ENCODE measurements at places on chromosomes 7 and 10. TPM values are rescaled to one million over a fixed set of nuclear protein-coding genes. Genes with fewer than 3 reads are reported as not detected.

- DNase-seq: peak; percentile 82
These were observed 37.6 kb downstream of the SGMS1 start for GRCh38 chr10:50585921-50586739.

MYOF gene
- total RNA-seq: 298 TPM

GRCh38 chr7:28984631-28985030 is 26.5 kb upstream of the TRIL start:
- peak; percentile 92 for DNase-seq

HTR5A gene
- not detected for total RNA-seq

DNA sequence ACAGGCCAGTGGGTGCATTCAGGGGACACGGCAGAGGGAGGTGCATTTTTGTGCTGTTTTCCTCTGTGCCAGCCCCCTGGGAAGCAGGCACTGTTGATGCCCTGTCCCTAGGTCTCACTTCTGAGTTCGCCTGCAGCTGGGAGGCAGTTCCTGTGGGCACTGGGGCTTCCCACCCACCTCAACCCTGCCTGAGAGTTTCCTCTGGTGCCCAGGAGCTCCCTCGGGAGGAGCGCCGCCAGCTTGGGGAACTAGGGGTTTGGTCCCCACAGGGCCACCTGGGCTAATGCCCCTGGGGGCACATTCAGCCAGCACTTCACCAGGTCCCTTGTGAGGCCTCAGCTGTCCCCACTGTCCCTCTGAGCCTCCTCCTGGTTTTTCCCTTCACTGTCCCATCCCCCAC is 178.2 kb upstream of the RHEB start:
- no peak for DNase-seq

- no peak for DNase-seq
These were observed 103.0 kb downstream of the COL26A1 start for GRCh38 chr7:101465576-101466196.

GIMAP5 gene
- total RNA-seq: not detected

DNA sequence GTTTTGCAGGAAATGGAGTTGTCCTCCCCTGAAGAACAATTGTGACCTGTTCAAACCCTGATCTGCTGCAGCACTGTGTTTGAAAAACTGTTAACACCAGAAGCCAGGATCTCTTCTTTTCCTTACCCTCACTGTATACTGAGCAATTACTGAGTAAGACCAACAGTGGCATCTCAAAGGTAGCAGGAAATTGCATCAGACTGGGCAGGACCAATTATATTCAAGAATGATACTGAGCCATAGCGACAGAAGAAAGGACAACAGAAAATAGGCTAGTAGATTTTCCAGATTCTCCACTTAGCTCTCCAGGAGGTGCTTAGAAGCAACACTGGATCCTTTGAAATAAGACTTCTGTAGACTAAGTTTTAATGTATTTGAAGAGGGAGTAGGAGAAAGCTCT is 57.4 kb upstream of the INHBA start:
- DNase-seq: no peak

- no peak for DNase-seq
These were observed 31.6 kb downstream of the CHAT start for GRCh38 chr10:49645417-49645816.

DNA sequence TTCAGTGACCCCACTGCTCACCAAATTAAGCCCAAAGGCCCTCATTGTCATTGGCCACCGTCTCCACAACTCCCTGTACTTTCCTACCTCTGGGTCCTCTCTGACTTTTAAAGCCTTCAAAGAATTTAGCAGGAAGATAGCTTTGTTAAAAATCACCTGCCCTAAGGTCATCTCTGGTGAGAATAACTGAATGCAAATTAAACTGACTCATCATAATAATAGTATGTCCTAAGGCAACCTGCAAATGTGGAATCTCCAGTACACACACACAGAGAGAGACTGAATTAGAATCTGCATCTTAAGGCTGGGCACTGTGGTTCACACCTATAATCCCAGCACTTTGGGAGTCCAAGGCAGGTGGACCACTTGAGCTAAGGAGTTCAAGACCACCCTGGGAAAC is 24.1 kb downstream of the OAT start:
- no peak for DNase-seq

DNA sequence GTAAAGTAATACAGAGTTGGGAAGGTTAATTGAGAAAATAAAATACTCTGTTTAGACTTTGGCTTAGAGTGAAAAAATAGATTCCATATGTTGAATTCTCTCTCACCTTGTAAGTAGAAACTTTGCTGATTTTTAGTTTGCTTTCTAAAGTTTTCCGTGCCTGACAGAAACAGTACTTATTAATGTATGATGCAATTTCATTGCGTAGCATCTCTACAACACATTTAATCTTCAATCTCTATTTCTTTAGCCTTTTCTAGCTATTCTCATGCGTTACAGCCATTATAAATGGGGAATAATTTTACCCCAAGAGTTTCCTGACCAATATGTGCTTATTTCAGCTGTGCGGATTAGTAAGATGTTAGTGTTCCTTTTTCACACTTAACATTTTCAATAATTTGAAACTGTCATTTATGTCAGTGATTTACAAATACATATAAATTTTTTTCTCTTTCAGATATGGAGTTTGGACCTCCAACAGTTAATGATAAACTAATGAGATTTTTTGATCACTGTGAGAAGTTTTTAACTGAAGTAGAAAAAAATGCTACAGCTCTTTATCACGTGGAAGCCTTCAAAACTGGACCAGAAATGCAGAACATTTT is 3.3 kb downstream of the MINPP1 start:
- DNase-seq: no peak

DNA sequence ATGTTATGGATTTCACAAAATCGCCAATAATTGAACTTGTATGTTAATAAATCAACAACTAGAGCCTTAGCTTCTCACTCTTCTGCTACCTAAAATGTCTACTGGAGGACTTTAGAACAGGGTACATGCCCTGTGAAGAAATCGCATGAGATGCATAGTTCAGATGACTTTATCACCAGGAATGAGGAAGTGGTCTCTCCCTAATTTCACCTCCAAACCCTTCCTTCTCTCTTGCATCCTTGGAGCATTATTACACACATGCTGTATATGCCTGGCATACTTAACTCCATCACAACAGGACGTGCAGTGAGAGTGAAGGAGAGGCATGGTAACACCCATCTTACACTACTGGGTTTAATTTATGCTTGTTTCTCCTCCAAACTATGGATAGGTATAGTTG is 27.8 kb downstream of the RHEB start:
- DNase-seq: peak; percentile 87

DNA sequence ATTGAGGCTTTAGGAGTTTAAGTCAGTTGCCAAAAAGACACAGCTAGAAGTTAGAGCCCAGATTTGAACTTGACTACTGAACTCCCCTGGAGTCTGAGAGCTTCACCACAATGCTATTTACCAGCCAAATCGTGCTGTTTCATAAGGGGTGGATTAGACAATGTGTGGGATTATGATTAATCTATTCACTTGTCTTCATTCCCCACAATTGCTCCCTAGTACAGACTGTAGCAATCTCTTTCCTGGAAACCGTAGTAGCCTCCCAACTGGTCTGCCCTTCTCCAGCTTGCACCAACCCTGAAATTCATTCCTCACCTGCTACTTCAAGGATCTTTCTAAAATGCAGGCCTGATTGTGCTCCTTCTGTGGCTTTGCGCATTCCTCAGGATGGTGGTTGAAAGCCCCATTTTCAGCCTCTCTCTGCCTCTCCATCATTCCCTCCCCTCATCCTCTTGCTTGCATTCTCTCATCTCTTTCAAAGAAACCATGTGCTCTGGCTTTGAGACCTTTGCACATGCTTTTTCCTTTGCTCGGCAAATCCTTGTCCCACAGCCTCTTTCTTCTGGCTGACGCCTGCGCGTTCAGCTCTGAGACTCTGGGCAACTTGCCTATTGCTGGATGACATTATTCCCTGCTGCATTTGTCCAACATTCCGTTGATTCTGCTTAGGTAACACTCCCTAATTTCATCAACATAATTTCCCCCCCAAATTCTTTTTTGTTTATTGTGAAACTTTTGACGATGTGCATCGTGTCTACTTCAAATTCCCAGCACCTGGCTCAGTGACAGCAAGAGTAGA is 145.1 kb downstream of the ADRA2A start:
- peak; percentile 1 for DNase-seq

ANKRD61 gene
- 0.26 TPM for total RNA-seq

DNA sequence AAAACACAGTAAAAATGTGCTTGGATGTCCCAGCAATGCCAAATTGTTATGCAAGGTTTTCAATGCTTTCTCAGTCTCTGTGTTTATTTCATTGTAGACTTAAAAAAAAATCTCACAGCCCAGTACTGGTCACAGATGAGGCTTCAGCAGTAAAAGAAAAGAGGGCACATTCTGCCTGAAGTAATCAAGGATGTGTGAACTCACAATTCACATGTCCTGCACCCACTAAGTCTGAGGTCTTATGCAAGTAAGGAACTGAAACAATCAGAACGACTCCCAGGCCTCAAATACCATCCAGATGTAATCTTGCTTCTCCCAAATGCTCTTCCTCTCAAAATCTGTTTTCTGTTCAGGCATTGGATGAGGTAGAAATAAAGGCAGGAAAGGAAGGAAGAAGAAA is 33.7 kb downstream of the ADRB1 start:
- DNase-seq: no peak

- DNase-seq: no peak
These were observed 92.6 kb upstream of the KIF5B start for GRCh38 chr10:32148864-32149251.

MUC3A gene
- not detected for total RNA-seq

UCN3 gene
- not detected for total RNA-seq

LIPM gene
- total RNA-seq: not detected

GRCh38 chr7:106281585-106282318 is 3.0 kb downstream of the NAMPT start:
- DNase-seq: no peak

DNA sequence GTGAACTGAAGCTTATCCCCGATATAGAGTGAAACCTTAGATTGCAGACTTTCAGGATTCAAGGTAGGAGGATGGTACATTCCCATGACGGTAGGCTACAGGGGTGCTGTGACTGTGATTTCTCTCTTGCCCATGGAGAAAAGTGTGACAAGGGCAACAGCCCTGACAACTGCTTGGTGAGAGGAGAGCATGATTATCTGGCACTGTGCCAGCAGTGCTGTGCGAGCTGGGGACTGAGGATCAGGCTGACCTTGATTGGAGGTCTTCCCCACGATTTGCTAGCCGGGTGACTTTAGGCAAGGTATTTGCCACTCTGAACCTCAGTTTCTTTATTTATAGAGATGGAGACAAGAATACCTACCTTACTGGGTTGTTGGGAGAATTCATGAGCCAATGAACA is 229.5 kb downstream of the PTEN start:
- DNase-seq: no peak

GRCh38 chr10:93280699-93281366 is 201.3 kb downstream of the MYOF start:
- DNase-seq: no peak

DNA sequence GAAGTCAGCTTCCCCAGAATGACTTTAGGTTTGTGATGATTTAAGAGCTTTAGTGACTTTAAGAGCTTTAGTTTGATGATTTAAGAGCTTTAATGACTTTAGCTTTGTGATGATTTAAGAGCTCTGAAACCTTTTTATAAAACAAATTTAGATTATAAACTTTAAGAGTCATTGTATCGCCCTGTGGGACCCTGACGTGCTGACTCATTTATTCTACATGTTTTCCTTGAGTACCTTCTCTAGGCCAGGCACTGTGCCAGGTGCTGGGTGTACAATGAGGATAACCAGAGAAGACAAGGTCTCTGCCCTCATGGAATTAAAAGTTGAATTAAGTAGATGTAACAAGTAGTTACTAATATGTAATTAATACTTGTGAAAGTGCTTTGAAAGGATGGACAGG is 45.4 kb downstream of the CNNM1 start:
- DNase-seq: peak; percentile 50

DNA sequence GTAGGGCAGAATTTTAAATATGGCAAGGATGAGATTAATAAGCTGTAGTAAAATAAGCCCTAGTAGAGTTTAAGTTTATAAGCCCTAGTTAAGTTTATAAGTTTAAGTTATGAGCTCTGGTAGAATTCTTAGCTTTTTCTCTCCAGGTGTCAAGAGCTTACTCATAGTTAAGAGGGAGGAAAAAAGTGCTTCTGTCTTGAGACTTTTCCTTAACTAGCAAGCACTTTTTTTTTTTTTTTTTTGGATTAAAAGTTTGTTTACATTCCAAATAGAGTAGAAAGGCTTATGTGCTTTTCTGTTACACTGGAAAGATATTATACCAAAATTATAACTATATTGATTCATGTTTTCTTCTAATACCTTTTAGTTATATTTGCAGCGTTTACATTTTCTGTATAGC is 25.5 kb upstream of the MPP7 start:
- DNase-seq: peak; percentile 45

DNA sequence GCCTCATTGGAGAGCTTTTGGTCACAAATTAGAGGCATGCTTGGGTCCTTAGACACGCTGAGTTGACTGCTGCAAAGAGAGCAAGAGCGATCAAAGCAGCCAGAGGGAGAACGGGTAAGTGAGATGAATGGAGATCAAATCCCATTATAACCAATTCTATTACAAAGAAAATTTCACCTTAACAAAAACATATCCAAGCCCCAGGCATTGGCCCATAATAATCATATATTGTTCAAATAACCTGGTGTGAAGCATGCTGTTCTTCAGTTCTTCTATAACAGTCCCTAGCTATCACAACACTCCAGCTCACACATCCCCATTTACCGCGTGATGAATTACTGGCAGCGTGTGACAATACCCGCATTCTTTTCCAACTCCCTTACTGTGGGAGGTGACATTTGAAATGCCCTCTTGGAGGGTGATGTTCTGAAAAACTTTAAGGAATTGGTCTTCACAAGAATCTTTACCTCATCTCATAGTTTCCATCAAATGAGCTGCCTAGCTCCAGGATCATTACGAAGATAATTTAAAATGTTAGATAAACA is 156.1 kb upstream of the PLXNA4 start:
- DNase-seq: no peak

DNA sequence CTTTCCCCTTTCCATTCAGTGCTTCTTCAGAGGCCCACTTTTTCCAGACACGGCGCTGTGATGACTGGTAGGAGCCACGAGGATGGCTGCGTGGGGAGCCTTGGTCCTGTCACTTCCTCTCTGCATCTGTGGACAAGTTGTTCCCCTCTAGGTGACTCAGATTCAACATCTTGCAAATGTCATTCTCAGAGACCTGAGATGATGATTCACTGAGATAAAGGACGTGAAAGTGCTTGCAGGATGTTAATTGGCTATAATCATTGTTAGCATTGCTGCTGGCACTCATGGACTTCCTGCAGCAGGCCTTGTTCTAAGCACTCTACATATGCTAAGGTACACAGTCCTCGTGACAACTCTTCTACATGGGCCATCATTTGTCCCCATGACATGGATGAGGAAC is 489.8 kb upstream of the ZMIZ1 start:
- peak; percentile 66 for DNase-seq

RARRES2 gene
- total RNA-seq: 174 TPM

DNA sequence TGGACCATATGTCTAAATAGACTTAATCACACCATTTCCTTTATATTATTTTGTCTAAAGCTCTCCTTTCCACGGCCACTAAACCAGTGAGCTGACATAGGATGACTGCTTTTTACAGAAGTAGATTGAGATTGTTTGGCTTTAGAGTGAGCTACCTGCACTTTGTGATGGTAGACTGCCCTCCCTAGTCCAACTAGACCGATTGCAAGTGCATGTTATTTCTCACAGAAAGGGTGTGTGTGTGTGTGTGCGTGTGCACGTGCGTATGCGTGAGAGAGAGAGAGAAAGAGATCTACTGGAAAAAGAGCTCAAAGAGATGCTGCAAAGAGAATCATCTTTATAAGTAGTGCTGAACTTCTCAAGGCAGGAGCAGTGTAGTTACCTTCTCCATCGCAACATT is 60.7 kb downstream of the VCL start:
- DNase-seq: no peak

TMEM270 gene
- total RNA-seq: not detected

- no peak for DNase-seq
These were observed 48.9 kb downstream of the ASB13 start for GRCh38 chr10:5617521-5617920.
